A549 treated with GW870086 at 1 μM for 4 hours (cell line): ENCODE measurements at places on chromosomes 11 and 22. TPM values are rescaled to one million over a fixed set of nuclear protein-coding genes. Genes with fewer than 3 reads are reported as not detected.

The CBLIF gene
- total RNA-seq = not detected in 5 replicates

The LRRC32 gene
- total RNA-seq = 0.07 to 0.53 TPM (median 0.22 TPM) in 5 replicates

The TUBGCP6 gene
- 6.9 to 10.3 TPM (median 10.3 TPM) in 5 replicates for total RNA-seq

The LRRN4CL gene
- 0.06 to 0.17 TPM (median 0.10 TPM) in 4 of 5 replicates, not detected in the other for total RNA-seq

The TRIM6 gene
- 8.9 to 12.0 TPM (median 10.2 TPM) in 5 replicates for total RNA-seq

The IGF2 gene
- total RNA-seq = 2.3 to 3.5 TPM (median 3.1 TPM) in 5 replicates

The SYCE3 gene
- 0.40 to 0.80 TPM (median 0.75 TPM) in 3 of 5 replicates, not detected in the others for total RNA-seq

The OR8D4 gene
- total RNA-seq = not detected in 5 replicates

The GLYATL2 gene
- not detected in 5 replicates for total RNA-seq

The TNNT3 gene
- 0.13 to 0.16 TPM (median 0.14 TPM) in 3 of 5 replicates, not detected in the others for total RNA-seq

The SPON1 gene
- not detected in 5 replicates for total RNA-seq
